ENCODE measurements at places on chromosomes 13 and 19.

- DNase-seq: no peak
Measured at GRCh38 chr19:6911523-6911922, 24.1 kb downstream of the ADGRE1 start.

DNA sequence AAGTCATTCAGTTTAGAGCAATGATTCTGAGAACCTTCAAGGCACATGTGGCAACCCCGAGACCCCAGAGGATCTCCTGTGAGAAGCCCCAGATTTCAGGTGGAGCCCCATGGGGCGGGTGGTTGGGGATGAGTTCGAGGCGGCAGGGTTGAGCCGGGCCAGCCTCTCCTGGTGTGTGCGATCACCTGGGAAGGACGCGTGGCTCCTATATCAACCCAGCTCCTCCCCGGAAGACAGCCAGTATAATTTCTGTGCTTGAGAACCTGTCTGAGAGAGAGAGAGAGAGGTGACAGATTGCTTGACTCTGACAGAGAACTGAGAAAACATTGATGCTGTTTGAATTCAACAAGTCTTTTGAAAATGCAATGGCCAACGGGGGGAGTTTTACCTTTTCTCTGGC, 89.0 kb downstream of the TEX29 start:
- no peak for DNase-seq

GRCh38 chr13:110349239-110349638, 42.2 kb downstream of the COL4A2 start:
- DNase-seq: no peak

DNA sequence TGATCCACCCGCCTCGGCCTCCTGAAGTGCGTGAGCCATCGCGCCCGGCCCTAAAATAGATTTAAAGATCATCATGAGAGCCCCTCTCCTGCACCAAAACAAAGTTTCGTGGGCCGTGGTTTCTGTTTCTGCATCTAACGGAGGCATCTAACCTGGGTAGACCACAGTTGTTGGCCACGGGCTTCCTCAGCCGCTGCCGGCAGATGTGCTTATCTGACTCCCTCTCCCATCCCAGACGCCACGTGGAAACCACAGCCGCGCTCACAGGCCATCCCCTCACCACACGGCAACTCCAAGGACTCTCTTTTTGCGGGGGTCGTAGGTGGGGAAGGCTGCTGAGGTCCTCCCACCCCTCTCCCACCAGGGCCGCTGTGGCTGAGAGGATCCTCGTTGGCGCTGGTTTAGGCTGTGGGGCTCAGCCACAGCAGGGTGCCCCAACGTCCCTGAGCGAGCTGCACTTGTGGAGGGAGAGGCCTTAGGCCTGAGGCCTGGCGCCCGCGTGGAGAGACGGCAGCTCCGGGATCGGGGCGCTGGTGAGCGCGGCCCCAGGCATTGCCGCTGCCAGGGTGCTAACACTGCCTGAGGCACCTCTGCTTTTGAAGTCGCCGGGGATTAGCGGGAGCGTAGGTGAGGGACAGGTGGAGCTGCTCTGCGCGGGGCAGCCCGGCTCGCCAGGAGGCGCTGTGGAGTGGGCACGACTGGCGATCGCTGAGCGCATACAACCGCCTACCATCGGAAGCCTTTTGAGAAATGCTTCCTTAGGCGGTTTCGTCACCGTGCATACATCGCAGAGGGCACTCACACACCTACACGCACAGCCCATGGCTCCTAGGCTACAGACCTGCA, 8.9 kb downstream of the ZSCAN1 start:
- DNase-seq: no peak

- no peak for DNase-seq
Measured at GRCh38 chr13:79645569-79645968, 164.6 kb downstream of the NDFIP2 start.

DNA sequence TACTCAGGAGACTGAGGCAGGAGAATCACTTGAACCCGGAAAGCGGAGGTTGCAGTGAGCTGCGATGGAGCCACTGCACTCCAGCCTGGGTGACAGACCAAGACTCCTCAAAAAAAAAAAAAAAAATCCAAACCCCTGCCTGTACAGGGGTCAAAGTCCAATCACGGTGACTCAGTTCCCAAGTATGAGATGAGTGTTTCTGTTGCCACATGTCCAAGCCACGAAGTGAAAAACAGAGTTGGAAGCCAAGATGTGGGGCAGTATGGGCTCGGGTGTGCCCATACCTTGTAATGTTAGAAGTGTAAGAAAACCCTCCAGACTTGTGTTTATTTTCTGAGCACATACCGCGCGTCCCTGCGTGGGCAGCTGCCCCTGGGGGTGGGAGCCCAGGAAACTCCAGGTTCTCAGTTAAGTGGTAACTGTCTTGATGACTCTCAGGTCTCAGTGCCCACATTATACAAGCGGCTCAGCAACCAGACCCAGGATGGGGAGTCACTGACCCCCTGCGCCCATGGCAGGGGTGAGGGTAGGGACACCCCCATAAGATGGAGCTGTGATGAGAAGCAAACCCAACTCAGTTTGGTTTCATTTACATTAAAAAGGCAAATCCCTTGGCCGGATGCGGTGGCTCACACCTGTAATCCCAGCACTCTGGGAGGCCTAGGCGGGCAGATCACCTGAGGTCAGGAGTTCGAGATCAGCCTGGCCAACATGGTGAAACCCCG, 1.2 kb upstream of the GPX4 start:
- no peak for DNase-seq

Data from activated naive CD8-positive, alpha-beta T cell treated with anti-CD3 and anti-CD28 coated beads, Interleukin-2, amount 50 U/mL, for 16 hours (primary cell).